ENCODE measurements at places on chromosomes 11 and 22.

DNA sequence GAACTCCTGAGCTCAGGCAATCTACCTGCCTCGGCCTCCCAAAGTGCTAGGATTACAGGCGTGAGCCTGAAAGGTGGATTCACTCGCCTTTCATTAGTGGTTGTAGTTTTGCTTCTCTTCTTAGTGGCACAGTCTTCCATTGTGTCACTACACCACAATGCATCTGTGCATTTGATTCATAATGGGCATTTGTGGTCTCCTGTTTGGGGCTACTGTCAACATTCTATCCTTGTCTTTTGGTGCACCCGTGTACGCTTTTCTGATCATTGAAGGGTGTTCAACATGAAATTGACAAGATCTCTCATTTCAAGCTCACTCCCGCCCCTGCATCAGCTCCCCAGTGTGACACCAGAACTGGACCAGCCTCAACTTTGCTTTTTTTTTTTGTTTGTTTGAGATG lies 2.0 kb upstream of the SYT12 start:
- no peak for DNase-seq

DNA sequence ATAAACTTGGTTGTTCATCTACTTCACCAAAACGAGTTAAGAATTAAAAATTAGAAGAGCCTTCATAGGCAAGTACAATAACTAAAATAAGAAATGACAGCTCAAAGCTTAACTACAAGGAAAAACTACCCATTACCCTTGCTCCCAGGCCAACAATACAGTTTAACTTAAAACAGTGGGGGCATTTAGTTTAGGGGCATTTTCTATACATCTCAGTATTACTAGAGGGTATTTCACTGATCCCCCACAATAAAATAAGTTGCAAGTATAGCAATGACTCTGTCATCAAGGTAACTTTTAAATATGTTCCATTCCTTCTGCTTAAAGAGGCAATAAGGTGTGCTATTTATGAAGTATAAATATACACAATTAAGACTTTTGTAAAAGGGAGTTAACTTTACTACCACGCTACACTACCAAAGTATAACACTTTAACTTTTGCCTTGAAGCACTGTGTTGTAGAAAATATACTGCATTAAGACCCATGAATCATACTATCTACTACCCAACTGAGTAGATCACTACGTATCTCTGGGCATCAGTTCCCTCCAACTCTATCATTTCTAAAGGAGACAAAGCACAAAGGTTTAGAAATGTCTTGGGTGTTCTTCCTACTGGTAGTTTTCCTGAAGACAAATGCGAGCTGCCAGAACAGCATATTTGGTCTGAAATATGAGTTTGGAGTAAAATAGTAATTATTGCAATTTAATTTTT lies 29.8 kb downstream of the CHORDC1 start:
- no peak for DNase-seq

GRCh38 chr22:46061501-46062231 lies 84.7 kb upstream of the WNT7B start:
- DNase-seq = peak; percentile 82

- no peak for DNase-seq
These were observed 5.2 kb downstream of the TSPAN32 start for GRCh38 chr11:2306877-2307500.

DNA sequence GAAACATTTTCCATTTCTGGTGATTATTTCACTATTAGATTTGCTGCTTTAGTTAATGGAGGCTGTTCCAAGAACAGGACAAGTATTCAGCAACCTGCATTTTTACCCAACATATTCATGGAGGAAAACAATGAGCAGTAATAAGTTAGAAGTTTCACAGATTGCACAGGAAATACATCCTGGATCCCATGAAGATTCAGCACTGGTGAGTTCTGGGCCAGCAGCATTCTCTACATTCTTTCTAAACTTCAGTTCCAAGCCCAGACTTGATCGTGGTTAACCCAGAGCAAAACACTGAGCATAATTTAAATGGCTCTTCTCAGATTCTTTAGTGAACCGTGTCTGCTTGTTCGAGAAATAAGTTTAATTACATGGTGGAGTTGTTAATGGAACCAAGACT lies 3.8 kb downstream of the FJX1 start:
- no peak for DNase-seq

- no peak for DNase-seq
These were observed 47.9 kb downstream of the PPP6R3 start for GRCh38 chr11:68508425-68508824.

DNA sequence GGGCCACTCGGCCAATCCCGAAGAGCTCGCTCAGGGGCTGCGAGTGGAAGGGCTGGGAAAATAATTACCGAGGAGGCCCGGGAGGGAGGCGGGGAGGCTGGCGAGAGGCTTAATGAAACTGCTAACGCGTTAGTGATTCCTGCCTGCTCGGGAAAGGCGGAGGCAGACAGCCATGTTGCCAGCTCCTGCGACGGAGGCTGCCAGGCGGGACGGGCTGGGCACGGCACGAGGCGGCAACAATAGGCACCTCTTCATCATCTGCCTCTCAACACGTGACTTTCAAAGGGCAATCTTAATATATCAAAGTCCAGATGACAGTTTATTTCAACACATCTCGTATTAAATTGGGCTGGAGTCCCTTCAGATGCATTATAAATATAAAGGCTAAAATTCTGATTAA lies 68.0 kb upstream of the TCF20 start:
- no peak for DNase-seq

DNA sequence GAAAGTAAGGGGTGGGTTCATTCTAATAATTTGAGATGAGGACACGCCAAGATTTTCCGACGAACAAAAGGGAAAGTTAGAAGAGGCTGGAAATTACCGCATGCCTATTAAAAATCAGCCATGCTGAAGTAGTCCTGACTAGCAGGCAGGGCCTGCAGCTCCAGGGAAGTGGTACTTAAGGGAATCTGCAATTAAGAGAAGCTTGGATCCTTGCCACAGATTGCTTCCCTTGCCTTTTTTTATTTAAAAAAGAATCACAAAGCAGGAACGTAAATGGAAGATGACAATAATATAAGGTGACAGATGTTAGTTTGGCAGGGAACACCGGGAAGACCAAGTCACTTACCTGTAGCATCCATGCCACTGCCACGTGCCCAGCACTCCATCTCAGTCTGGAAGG lies 359.3 kb downstream of the CADM1 start:
- DNase-seq = no peak

- DNase-seq = no peak
These were observed 772 bp downstream of the TBC1D10C start for GRCh38 chr11:67404515-67405195.

Data from iPS-NIHi11 (cell line).